Esophagus muscularis mucosa (tissue), 4 donors: ENCODE measurements at places on chromosomes 6 and 20.

GRCh38 chr6:8481727-8482126 lies 46.4 kb upstream of the SLC35B3 start:
- no peaks in the 10 kb centered on the region for H3K4me1 ChIP-seq
- no peaks in the 10 kb centered on the region for H3K27me3 ChIP-seq
- no peaks in the 10 kb centered on the region for H3K36me3 ChIP-seq

- no peak overlapping the region for H3K4me3 ChIP-seq
- no peaks in the 10 kb centered on the region for H3K36me3 ChIP-seq
- no peak overlapping the region for H3K27ac ChIP-seq
- no peaks in the 10 kb centered on the region for H3K27me3 ChIP-seq
Observed at GRCh38 chr6:79468587-79468986, 68.6 kb downstream of the LCA5 start.

- DNase-seq = no peak
- no peaks in the 10 kb centered on the region for H3K36me3 ChIP-seq
- H3K27ac ChIP-seq = no peak overlapping the region
- H3K4me3 ChIP-seq = no peak overlapping the region
Observed at GRCh38 chr6:157849288-157850017, 26.4 kb downstream of the SNX9 start.

- H3K4me3 ChIP-seq = no peak overlapping the region
- no peak overlapping the region for H3K27ac ChIP-seq
Observed at GRCh38 chr6:132934496-132934895, 120.1 kb downstream of the RPS12 start.

DNA sequence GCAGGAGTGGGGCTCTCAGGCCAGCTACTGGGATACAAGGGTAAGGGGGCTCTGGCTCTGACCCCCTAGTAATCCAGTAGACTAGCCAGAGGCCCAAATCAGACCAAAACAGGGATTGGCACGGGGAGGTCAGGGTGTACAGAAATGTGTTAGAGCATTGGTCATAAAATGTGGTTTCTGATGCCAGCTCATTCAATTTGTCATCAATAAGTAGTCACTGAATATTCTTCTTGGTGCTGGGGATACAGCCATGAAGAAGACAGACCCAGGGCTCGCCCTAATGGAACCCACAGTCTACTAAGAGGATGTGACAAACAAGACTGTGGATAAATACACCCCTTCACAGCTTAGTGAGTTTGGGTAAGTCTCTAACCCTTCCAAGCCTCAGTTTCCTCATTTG lies 11.1 kb downstream of the MAP1LC3A start:
- no peaks in the 10 kb centered on the region for H3K36me3 ChIP-seq
- H3K4me3 ChIP-seq = no peak overlapping the region
- no peak for DNase-seq

DNA sequence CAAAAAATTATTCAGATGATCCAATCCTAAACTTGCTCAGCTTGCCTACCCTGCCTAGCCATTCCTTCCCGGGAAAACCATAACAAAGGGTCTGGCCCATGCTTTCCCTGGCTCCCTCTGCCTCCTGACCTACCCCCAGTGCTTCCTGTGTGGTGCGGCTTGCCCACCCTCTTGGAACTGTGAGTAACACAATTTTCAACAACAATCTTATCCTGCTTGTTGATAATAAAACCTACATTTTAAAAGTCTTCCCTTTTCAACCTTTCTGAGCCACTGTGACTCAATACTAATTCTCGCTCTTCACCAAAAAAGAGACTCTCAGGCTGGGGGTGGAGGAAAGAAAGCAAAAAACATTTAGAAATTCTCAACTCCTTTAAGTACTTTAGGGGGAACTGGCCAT lies 18.0 kb downstream of the EXOC2 start:
- H3K4me3 ChIP-seq = no peak overlapping the region
- H3K27me3 ChIP-seq = no peaks in the 10 kb centered on the region
- no peaks in the 10 kb centered on the region for H3K36me3 ChIP-seq

DNA sequence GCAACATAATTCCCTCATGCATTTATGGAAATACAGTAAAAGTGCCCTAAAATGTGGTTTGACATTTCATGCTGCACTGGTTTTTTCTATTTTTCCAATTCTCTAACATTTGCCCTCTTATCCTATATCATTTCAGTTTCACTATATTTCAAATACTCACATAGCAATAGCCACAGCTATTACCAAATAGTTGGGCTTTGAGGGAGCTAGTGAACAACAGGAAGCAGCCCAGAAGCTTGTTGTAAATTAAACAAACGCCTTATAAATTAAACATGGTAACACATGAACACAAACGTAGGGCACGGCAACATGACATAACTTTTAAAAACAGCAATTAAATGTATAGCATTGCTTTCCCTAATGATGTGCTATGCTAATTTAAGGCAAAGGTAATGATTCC lies 469.0 kb downstream of the CDC5L start:
- H3K36me3 ChIP-seq = no peaks in the 10 kb centered on the region
- H3K4me1 ChIP-seq = peaks cover 21% of the 10 kb centered on the region
- no peaks in the 10 kb centered on the region for H3K27me3 ChIP-seq
- no peak overlapping the region for H3K27ac ChIP-seq
